CD4-positive, alpha-beta T cell treated with Interleukin-1 beta for 1 hour (primary cell): ENCODE measurements at places on chromosomes 7 and 10.
A peak's percentile ranks its signal among the peaks of the same experiment; 100 is the strongest.

DNA sequence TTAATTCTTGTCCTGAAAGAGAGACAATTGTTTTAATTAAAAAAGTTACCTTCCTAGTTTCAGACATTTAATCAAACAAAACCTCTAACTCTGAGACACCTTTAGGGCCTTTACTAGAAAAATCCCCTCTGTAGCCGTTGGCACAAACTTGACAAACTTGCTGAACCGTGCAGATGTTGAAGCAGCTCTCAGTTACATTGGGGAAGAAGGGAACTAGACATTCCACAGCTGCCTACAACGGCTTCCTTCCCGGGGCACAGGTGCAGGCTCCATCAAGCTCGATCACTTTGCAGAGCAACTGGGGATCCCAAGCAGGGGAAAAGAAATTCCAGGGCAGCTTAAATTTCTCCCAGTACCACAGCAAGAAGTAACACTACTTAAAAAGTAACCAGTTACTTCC lies 141.3 kb downstream of the SKAP2 start:
- DNase-seq = no peak

GRCh38 chr10:52615756-52616394 lies 156.7 kb downstream of the MBL2 start:
- no peak for DNase-seq

DNA sequence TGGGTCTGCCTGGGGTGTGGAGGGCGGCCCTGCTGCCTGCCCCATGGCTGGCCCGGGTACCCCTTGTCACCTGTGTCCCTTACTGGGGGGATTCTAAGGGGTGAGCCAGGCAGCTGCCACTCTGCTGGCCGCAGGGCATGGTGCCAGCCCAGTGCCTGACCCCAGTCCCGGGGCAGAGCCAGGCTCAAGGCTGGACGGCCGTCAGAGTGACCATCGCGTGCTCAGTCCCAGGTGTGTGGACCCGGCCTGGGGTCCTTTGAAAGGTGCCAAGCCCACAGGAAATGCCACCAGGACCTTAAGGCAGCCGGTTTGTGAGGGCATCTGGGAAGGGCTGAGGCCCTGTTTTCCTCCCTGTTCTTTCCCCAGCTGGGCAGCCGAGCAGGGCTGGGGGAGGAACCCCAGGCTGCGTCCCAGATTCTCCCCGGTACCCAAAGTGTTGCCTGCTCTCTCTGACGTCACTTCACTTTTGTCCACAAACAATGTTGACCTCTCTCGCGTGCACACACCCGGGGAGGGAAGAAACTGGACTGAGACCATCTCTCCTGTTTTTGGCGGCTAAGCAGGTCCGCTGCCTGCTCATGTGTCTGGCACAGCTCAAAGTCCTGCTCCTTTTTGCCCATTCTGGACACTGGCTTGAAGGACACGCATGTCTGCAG lies 37.6 kb downstream of the PAPOLB start:
- no peak for DNase-seq

GRCh38 chr7:116554911-116555310 lies 30.1 kb downstream of the CAV1 start:
- DNase-seq = no peak

DNA sequence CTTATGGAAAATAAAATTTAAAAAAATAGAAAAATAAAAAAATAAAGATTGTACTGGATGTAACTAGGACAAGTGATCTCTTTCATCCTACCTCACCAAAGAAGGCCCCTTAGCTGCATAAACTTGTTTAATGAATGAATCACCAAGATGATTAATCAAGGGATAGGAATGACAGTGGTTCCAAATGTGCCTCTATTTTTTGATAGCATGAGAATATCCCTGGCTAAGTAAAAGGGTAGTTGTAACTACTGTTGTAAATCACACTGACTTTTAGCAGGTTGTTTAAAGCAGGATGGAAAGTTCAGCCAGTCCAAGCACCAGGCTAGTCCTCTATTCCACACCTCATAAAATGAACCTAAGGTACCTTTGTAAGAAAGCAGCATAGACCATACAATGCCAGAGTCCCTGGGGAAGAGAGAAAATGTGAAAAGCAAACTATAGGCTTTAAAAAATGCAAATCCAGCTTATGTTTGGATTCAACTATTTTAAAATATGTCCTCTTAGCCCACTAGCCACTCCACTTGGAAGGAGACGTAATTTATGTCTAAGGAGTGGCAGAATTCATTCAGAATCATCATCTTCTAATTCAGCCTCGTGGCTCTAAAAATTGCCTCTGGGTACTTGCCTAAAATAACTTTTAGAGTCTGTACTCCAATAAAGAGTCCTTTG lies 126.8 kb downstream of the SKIDA1 start:
- no peak for DNase-seq

GRCh38 chr7:64045301-64046040 lies at the start of gene ZNF727:
ZNF727 (plus strand) TSS chr7:64045434; CDS start chr7:64045622, 188 bp downstream.
- DNase-seq = peak; percentile 33

DNA sequence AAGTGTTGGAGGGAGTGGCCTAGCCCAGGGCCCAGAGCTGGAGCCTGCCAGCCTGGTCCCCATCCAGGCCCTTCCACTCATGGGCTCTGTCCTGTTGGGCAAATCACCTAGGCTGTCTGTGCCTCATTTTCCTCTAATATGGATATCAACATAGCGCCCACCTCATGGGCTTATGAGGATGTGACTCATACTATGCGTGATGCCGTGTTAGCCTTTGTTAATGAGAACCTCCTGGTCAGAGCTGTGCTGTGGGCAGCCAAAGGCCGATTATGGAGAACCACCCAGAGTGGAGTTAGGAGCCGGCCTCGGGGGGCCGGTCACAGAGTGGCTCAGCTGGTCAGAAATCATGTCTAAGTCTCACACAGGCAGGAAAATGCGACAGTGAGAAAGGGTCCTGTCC lies 306.4 kb downstream of the PAXIP1 start:
- DNase-seq = no peak

GRCh38 chr7:134690016-134690415 lies 43.4 kb downstream of the BPGM start:
- DNase-seq = no peak

GRCh38 chr7:37493123-37493522 lies 44.5 kb upstream of the ELMO1 start:
- DNase-seq = no peak

DNA sequence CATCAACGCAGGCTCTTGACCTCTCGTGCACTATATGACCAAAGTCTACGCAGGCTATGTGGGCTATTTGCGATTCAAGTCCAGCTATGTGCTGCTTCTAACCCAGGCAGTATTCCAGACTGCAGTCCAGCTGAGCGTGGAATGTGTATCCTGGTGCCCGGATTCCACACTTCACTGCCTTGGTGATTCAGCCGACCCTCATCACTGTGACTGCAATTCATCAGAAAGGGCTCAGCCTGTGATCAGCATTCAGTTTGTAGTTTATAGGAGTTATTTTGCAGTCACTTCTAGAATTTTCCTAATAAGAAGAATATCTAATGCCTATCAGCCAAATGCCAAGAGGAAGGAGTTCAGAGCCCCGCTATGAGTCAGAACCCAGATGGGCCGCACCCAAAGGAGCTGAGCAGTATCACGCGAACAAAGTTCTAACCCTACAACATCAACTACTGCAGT lies 119.8 kb upstream of the LANCL2 start:
- DNase-seq = no peak

DNA sequence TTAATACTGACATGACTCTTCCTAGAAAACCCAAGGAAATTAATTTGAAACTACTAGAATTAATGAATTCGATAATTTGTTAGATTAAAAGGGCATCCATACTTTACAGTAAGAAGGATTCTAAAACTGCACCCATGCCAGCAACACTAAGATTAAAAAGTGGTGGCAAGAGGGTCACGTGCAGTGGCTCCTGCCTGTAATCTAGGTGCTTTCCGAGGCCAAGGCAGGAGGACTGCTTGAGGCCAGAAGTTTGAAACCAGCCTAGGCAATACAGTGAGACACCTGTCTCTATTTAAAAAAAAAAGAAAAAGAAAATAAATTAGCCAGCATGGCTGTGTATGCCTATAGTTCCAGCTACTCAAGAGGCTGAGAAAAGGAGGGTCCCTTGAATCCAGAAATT lies 58.2 kb downstream of the SRPK2 start:
- DNase-seq = no peak

DNA sequence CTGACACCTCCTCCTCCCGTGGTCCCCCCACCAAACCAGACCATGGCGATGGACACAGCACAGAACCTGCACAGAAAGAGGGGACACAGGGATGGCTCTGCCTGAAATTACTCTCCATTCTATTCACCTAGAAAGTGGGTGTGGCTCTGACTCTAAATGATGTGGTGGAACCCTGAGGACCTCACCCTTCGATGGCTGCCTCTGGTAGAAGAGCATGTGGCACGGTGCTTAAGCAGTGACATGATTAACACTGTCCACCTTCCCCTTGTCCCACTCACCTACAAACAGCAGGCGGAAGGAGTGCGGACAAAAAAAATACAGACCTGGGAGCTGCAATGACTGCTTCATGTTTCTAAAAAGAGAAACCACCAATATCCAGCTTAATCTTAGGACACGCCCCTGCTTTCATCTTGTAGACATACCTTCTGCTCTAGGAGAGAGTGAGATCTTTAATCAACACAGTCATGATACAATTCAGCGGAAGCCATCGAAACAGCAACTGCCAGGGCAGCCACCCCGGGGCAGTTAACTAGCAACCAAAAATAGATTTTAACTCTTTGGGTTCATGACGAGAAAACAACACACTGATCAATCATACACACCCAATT lies 11.4 kb downstream of the JCAD start:
- no peak for DNase-seq

DNA sequence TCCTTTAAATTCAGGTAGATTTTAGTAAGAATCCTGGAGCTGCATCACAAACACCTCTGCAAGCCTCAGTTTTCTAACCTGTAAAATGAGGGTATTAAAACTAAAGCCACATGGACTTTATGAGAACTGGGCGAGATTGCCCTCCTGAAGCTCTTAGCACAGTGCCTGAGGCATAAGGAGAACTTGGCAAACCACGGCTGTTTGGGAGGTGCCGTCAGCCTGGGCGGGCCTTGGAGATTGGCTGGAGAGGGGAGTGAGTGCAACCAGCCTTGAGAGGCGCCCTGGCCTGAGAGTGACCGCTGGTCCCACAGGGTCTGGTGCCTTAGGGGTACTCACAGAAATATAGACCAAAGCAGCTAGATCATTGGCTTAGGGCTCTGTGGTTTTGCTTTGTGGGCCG lies 5.4 kb upstream of the TNS3 start:
- no peak for DNase-seq

- DNase-seq = no peak
These were observed 827.7 kb downstream of the SORCS3 start for GRCh38 chr10:105468759-105469158.

DNA sequence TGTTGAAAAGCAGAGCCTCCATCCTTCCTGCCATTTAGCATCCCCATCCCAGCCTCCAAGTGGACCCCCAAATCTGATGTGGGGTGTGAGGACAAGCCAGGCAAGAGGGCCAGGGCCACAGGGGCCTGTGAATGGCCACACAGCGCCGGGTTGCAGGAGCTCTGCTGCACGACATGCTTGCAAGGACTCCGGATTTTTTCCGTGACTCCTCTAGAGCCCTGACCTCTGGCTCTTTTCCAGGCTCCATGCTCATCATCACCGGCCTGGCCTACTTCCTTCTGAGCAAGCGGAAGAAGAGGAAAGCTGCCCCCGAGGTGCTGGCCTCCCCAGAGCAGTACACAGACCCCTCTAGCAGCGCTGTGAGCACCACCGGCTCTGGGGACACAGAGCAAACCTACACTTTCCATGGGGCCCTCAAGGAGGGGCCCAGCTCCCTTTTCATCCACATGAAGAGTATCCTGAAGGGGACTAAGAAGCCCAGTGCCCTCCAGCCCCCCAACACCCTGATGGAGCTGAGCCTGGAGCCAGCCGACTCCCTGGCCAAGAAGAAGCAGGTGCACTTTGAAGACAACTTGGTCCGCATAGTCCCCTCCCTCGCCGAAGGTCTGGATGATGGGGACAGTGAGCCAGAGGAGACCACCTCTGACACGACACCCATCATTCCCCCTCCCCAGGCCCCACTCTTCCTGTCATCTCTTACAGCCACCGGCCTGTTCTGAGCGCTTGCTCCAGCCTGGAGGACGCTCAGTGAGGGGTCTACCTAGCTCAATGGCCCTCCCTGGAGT lies 23.5 kb downstream of the TMEM72 start:
- DNase-seq = no peak

DNA sequence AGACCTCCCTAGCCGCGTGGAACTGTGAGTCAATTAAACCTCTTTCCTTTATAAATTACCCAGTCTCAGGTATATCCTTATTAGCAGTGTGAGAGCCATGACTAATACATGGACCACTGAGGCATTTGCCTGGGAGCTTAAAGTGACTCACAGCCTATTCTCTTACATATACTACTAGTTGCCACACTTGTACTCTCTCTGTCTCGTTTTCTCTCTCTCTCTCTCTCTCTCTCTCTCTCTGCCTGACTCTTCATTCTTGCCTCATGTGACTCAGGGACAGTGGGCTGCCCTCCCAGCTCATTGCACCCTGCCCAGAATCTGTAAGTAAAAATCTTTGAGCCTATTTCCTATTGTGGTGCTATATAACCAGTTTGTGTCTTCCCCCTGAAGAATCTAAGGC lies 238.5 kb upstream of the MAGI2 start:
- no peak for DNase-seq

GRCh38 chr10:3239066-3239919 lies 66.7 kb upstream of the PITRM1 start:
- DNase-seq = peak; percentile 73

- no peak for DNase-seq
These were observed 140.0 kb downstream of the LHPP start for GRCh38 chr10:124601431-124602120.

GRCh38 chr10:27884185-27884641 lies 114.7 kb downstream of the ODAD2 start:
- DNase-seq = no peak

DNA sequence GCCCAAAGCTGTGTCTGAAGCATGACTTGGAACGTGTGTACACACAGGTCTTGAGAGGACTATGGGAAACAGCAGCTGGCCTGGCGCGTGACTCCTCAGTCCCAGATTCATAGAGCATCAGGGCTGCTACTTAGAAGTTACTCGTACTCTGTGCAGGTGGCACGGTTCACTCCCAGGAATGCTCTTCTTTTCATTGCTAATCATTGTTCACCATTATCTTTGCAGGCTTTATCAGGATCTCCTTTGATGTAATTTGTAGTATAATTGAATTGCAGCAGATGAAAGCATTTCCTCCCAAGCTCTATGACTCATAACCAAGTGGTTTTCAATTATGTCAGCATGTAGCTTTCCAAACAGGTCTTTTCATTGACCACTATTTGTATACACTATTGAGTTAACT lies 938.9 kb downstream of the NRG3 start:
- DNase-seq = no peak

DNA sequence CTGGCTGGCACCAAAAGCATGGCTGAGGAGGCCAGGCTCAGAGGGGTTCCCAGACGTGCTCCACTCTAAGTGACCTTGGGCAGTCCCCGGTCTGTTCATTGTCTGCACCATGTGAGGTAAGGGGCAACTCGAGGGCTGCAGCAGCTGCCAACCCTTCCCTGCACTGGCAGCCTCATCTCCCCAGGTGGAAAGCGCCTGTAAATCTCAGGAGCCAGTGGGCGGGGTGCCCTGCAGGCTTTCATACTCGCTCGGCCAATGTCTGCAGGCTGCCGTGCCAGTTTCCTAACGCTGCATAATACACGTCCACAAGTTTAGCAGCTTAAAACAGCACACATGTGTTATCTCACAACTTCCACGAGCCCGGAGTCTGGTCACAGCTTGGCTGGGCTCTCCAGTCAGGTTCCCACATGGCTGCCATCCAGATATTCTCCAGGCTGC lies 12.6 kb upstream of the GDF10 start:
- no peak for DNase-seq
